Stimulated activated CD4-positive, alpha-beta T cell treated with anti-CD3 and anti-CD28 coated beads, Interleukin-2, amount 100 ng/mL, for 24 hours (primary cell): ENCODE measurements at places on chromosomes 11 and 22.

GRCh38 chr11:96309016-96309642 lies 33.9 kb downstream of the MAML2 start:
- no peak for DNase-seq

GRCh38 chr11:46280706-46281105 lies 3.2 kb downstream of the CREB3L1 start:
- no peak for DNase-seq

DNA sequence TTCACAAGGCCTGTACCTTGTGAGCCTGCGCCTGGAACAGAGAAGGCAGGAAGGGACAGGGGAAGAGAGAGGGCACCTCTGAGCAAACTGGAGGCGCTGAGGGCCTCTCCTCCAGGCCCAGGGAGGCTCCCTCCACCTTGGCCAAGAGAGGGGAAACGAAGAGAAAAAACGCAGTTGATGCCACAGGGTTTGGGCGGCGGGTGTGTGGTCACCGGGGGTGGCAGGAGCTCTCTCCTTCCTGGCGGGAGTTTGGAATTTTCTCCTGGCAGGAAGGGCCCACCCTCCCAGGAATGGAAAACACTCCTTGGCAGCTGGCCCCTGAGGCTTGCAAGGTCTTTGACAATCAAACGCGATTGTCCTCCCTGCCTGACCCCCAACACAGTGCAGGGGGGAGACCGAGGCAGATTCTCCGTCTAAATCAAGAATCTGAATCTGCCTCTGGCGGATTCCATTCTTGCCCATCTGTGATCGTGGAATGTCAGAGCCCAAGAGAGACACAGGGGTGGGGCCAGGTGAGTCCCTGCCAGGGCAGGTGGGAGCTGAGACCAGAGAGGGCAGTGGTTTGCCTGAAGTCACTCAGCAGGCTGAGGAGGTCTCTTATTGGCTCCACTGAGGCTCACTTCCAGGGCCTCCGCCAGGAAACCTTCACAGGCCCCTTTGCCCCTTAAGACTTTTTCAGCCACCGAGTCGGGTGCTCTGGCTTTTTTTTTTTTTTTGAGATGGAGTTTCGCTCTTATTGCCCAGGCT lies 21.0 kb downstream of the RPL3 start:
- DNase-seq: no peak

DNA sequence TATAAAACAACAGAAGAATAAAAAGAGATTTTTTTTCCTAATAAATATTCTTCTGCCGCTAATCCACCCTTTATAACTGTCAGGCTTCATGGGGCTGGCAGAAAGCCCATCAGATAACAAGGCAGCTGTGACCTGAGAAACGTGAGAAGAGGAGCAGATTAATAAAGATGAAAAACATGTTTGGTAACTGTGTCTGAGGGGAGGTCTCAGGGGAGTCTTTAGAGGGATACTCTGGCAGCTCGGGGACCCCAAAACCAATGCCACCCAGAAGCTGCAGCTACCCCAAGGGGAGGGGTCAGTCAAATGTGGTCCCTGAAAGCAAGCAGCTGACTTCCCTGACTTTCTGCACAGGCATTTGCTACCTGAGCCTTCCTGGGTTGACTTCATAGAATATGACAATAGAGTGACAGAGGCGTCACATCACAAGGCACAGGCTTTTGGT lies 48.4 kb upstream of the POU2AF1 start:
- DNase-seq: no peak

GRCh38 chr11:1771700-1772099 lies 8.0 kb upstream of the CTSD start:
- no peak for DNase-seq

DNA sequence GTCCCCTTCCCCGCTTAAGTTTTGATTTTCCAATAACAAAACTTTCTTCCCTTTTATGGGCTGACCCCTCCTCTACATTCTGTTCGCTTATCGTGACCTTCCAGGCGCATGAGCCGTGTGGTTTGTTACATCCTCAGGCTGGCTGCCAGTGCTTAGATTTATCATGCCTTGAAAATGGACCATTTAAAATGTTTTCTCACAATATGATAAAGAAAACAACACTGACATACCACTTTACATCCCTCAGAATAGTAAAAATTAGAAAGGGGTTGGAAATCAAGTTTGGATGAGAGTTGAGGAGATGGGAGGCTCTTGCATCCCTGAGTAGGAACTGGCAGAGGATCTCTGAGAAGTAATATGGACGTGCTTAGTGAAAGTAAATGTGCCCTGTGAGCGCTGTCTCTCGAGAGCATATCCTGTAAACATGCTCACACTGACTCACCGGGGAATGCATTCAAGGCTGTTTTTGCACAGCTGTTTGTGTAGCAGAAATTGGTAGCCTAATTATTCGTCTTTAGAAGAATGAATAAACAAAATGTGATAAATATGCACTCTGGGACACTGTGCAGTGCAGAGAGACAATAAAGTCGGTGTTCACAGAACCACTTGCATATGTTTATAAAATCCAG lies 17.1 kb upstream of the TOLLIP start:
- no peak for DNase-seq

DNA sequence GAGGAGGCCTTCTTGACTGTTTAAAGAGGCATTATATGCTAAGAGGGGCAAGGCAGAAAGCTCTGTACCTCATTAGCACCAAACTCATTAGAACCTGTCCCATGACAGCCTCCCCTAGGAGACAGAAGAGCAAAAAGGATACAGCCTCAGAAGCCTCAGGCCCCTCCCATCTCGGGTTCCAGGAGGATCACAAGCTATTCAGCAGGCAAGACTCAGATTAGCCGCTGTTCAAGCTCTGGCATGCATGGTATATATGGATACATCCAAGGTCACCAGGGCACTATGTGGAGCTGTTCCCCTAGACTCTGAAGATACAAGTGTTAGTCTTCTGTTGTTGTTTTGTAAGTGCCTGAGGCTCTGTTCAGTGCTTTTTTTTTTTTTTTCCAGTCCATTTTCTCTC lies 32.1 kb downstream of the ATXN10 start:
- DNase-seq: no peak

DNA sequence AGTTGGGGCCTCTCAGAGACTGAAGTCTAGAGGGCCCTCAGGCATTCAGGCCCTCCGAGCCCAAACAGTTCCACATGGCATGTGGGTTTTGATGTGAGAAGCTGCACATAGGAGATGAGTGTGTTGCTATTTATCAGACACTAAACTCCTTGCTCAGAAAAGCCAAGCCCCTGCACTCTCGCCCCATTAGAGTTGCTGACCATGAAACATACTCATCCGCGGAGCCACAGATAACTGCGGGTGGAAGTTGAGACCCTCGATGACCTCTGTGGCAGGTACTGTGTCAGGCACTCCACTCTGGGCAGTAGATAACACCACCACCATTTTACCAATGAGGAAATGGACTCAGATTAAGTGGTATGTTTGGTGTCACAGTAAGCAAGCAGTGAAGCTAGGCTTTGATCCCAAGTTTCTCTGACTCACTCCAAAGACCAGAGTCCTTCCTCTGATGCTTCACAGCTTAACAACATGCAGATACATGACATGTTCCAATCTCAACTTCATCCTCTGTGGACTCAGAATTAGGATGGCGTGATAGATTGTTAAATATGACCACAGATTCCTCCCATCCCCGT lies 202.1 kb downstream of the ADAMTS15 start:
- DNase-seq: no peak

- DNase-seq: no peak
Measured at GRCh38 chr11:90564531-90564930, 341.7 kb upstream of the CHORDC1 start.

GRCh38 chr11:93974759-93975158 lies 46.4 kb upstream of the HEPHL1 start:
- DNase-seq: no peak

DNA sequence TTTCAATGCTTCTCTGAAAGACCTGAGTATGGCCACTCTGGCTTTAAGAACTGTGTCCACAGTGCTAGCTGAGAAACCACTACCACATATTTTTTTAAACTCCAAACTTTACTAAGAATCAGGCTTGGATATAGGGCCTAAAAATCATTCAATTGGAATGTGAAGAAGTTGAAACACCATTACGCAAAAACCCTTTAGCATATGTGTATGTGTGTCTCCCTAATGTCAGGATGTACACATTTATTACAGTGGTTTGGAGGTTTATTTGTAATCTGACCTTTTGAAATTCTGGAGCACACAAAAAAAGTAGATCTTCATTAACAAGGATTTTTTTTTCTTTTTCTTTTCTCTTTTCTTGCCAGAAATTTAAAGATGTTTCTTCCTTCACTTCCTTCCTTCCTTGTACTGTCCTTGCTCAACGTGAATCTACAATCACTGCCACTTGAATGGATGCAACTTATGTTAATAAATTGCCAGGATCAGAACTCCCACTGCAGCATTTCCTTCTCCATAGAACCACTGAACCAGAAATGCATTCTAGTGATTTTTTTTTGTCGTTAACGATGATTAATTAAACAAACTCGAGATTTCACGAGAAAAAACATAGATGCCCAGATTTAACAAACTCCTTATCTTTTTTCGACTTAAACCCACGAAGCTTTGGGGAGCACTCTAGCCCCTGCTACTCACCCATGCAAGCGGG lies 3.1 kb upstream of the ADM start:
- DNase-seq: no peak

- no peak for DNase-seq
Measured at GRCh38 chr11:73851046-73851764, 25.4 kb downstream of the COA4 start.

- DNase-seq: no peak
Measured at GRCh38 chr11:78181185-78181584, 7.2 kb downstream of the KCTD21 start.
